Activated T-cell treated with anti-CD3 and anti-CD28 coated beads, Interleukin-2, amount 50 U/mL, for 48 hours (primary cell): ENCODE measurements at places on chromosomes 6 and 20.

- DNase-seq = no peak
These were observed 264.6 kb upstream of the MAN1A1 start for GRCh38 chr6:119614138-119614537.

DNA sequence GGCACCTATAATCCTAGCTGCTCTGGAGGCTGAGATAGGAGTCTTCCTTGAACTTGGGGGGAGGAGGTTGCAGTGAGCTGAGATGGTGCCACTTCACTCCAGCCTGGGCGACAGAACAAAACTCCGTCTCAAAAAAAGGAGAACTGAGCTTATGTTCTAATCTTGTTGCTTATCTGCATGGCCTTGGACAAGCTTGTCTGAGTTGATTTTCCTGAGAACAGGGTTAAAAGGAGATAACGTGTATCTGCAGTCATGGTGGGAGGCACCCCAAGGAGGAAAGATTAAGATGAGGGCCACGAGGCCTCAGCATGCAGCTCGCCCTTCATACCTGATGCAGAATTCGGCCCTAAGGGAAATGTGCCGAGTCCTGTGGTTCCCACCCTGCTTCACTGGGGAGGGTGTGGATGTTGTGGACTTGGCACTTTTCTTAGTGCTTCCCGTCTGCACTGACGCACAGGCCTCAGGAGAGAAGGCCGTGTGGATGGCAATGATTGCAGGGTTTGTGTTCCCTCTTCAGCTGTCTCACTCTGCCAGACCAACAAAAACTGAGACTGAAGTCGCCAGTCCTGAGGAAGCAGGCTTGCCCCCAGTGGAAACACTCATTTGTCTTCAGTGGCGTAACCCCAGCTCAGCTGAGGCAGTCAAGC, 56.3 kb downstream of the EZR start:
- DNase-seq = no peak

- DNase-seq = no peak
These were observed 219.6 kb downstream of the ANKRD60 start for GRCh38 chr20:58008866-58009265.

GRCh38 chr20:841568-842546, 8.3 kb downstream of the FAM110A start:
- DNase-seq = no peak

DNA sequence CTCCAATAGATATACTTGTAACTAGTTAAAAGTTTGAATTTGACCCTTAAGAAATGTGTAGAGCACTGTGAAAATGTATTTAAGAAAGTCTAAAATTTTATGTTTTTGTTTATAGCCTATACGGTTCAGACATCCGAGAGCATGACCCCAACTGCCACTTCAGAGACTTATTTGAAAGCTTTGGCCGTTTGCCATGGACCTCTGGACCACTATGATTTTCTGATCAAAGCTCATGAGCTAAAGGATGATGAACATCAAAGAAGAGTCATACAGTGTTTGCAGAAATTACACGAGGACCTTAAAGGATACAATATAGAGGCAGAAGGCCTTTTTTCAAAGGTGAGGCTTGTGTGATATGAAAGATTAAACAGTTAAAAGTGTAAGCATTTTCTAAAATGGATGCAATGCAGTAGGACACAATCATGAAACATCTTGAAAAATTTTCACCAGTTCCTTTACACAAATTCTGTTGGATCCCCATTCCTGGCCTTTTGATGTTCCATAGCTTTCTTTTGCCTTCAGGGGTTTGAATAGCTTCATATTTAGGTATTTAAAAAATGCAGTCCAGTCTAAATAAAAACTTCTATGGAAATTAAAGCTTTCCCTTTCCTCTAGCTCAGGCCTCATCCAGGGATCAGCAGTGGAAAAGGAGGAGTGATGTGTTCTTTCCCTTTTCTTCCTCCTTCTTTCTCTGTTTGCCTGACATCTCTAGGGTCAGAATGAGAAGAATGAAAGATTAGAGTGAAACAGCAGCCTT, 29.0 kb downstream of the AFG1L start:
- DNase-seq = no peak

DNA sequence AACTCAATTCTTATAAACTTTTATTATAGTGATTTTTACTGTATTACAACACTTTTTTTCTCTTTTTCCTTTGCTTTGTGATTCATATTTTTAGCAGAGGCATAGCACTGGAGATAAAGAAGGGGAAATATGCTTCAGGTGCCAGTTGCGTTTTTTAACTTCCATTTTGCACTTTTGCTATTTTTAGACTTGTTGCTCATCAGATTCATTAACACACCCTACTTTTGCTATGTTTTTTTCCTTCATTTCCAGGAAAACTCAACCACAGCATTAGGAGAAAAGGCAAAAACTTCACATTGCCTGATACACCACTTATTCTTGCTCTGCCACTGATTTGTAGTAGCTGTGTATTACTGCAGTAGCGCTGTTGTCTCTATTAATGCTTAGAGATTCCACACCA, 8.0 kb upstream of the TMEM30A start:
- no peak for DNase-seq

GRCh38 chr6:12126051-12126450, 113.9 kb downstream of the HIVEP1 start:
- DNase-seq = no peak

GRCh38 chr6:780706-781105, 87.8 kb upstream of the EXOC2 start:
- no peak for DNase-seq

DNA sequence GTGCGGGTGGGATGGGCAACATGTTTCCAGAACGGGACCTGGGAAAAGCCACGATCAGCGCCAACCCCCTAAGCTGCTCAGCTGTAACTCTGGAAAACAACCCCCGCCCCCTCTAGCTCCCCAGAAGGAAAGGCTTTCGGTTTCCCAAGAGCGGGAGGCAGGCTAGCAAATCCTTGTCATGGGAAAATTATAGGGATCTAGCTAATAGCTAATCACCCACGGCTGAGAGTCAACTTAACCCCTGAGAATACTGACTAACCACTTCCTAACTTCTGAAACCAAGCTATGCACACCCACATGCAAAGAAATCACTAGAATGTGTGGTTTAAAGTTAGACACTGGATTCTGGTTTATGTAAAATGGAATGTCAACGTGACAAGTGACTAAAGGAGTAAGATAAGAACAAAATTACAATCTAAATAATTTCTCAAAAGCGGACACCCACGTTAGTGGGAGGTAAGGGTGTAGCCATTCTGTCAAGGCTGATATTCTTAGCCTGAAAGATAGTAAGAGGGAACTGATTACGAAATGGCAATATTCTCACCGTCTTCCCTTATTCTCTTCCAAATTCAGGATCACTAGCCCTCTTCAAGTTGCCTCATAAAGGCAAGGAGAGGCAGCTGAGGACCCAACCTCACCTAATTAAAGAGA, 20.1 kb downstream of the JAG1 start:
- DNase-seq = no peak

DNA sequence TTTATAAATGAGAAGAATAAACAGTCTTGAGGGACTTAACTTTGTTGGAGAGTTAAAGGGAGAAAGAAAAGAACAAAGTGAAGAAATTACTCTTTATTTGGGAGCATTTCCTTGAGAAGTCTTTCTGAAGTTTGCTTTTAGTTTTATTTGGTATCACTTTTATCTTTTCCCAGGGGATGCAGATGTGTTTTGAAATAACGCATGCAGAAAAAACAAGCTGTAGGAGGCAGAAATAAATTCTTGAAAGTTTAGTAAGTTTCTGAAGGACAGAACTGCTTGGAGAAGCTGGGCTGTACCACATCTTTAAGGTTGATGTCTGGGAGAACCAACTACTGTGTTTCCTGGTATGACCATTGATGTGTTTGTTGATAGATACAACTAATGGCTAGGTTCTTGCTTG, 75.0 kb downstream of the PLCB4 start:
- DNase-seq = no peak

- DNase-seq = peak; percentile 37
These were observed 9.9 kb downstream of the NRN1 start for GRCh38 chr6:5996714-5997419.

DNA sequence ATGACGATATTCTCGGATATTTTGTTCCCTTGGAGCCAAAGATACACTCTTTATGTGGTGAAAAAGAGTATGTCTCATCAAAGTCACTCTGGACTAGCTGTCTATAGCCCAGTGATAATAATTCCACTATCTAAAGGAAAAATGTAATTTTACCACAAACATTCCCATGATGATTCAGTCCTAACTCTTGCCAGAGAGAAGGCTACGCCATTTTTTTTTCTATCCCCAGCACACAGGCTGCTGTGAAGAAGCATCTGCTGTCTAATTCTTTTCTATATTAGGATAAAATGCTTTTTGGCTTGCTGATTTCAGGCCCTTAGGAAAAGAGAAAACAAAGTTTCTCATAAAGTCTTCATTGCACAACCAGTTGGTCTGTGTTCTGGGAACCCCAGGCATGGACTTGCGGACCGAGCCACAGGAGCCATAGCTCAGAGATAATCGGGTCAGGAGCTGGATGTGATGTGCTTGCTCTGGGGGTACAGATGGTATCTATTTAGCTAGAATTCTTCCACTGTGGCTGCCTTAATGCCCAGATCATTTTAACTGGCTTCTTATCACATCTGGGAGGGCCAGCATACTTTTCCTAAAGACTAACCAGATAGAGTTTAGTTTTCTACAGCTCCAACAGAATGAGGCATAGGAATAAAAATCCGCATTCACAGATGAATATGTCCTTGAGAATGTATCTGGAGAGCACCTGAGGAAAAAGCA, 683.7 kb upstream of the ID4 start:
- no peak for DNase-seq

- no peak for DNase-seq
These were observed 92.0 kb downstream of the JAG1 start for GRCh38 chr20:10581823-10582222.

DNA sequence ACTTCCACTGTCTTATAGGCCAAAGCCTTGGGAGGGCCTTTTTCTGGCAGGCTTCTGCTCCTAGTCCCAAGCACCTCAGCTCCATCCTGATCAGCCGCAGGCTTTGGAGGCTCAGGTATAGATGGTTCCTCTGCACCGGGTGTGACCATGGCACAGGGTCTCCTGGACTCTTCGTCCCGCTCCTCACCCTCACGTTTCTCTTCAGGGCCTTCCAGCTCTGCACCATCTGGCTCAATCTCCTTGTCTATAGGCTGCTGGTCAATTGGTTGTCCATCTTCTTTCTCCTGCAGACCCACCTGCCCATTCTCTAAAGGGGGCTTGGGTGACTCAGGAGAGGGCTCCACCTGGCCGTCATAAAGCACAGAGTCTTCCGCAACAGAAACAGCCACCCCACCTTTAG, 37.0 kb downstream of the BFSP1 start:
- DNase-seq = no peak

GRCh38 chr6:44333942-44334341, 8.5 kb upstream of the SPATS1 start:
- DNase-seq = no peak

- DNase-seq = no peak
These were observed 55.4 kb downstream of the HS3ST5 start for GRCh38 chr6:114287461-114287860.

GRCh38 chr6:11315743-11316437, 83.4 kb upstream of the NEDD9 start:
- no peak for DNase-seq

DNA sequence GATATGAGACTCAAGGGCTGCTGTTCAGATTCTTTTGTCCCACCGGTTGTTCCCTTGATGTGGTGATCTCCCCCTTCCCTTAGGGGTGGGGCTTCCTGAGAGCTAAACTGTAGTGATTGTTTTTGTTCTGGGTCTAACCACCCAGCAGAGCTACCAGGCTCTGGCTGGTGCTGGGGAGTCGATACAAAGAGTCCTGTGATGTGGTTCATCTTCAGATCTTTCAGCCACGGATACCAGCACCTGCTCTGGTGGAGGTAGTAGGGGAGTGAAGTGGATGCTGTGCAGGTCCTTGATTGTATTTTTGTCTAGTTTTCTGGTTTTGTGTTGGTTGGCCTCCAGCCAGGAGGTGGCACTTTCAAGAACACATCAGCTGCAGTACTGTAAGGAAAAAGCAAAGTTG, 801.6 kb downstream of the EPHA7 start:
- DNase-seq = no peak

- no peak for DNase-seq
These were observed 20.2 kb downstream of the SCML4 start for GRCh38 chr6:107803957-107804356.

DNA sequence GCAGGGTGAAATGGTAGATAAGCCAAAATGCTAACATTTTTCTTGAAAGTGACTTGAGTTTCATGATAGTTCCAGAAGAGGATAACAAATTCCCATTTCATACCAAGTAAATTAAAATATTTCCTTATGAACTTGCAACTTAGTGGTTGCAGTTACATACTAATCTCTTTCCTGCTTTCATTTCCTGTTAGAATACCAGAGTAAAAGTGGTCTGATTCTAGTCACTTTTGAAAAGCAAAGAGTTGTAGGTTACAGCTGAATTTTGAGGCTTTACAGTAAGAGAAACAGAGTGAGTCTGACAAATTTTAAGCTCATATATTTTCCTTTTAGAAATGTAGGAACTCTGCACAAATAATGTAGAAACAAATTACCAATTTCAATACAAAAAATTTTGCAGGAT, 117.4 kb downstream of the ZFAND3 start:
- no peak for DNase-seq

DNA sequence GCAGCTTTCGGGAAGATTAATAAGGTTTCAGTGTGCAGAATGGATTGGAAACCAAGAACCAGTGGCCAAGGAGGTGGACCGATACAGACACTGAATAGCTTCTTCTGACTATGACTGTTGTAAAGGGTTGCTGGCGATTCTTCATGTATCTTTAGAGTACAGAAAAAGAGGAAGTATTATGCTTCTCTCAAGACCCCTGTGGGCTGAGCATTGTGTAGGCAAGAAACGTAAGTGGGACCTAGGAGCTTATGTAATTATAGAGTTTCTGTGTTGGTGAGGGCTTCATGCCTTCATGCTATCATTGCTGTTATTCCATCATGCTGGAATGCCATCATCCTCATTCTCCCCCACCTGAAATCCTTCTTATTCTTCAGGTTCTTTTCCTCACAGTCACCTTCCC, 105.4 kb upstream of the AKIRIN2 start:
- DNase-seq = no peak

DNA sequence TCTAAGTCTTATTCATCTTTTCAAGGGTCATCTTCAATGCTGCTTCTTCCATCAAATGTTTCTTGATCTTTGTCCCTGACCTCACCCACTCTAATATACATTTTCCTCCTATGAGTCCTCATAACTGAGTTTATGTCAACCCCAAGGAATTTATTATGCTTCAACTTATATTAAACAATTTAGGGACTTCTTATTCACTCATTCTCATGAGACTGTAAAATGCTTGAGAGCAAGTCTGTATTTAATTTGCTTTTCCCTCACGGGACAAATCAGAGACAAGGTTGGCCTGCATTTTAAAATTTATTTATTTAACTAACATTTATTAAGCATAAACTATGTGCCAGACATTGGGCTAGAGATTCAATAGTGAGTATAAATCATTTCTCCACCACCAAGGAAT, 312.0 kb upstream of the NT5E start:
- DNase-seq = no peak

- no peak for DNase-seq
These were observed 156.1 kb upstream of the AGPAT4 start for GRCh38 chr6:161429921-161430490.

DNA sequence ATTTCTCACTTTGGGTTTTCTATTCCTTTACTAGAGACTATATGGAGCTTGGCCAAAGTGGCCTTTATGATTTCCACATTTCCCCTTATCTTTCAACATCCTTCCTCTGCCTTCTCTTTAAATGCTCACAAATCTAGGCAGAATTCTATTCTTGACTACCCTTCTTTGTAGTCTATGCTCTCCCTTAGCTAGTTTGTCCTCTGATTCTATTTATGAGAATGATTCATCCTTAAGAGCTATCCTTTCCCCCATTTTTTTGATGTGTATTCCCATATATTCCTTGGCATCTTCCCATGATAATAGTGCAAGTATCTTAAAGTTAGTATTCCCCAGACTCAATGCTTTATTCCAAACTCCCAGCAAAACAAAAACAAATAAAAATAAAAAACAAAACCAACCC, 53.1 kb downstream of the IL20RA start:
- no peak for DNase-seq
